ENCODE measurements at places on chromosomes 13 and 19.

- no peak for DNase-seq
Observed at GRCh38 chr13:63481334-63481733, 2065.7 kb upstream of the PCDH20 start.

DNA sequence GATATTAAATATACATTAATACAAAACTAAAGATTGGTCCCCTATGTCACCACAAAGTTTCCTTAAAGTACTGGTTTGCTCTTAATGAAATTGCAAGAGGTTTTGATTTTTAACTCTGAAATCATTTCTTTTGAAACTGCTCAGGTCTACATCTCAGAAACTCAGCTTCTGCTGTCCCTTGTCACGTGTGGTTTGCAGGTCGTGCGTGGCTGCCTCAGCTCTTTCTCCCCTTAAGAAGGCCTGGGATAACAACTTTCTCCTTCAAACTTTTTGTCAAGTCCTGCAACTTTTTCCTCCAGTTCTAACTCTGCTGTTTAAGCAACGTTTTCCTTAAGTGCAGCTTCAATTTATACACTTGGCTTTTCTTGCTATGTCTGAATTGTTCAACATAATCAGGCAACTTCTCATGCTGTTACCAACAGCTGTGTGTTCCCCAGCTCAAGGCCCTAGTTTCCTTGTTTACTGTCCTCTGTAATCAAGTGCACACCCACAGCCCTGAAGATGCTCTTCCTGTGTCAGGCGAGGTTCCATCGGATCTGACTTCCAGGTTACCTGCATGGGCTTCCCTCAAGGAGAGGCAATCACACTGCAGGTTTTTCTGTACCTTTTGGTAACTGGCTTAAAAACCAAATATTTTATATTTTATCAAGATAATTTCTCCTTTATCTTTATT lies 13.5 kb downstream of the C13orf46 start:
- DNase-seq, result no peak

GRCh38 chr13:49315756-49316482 lies 68.2 kb downstream of the CDADC1 start:
- no peak for DNase-seq

DNA sequence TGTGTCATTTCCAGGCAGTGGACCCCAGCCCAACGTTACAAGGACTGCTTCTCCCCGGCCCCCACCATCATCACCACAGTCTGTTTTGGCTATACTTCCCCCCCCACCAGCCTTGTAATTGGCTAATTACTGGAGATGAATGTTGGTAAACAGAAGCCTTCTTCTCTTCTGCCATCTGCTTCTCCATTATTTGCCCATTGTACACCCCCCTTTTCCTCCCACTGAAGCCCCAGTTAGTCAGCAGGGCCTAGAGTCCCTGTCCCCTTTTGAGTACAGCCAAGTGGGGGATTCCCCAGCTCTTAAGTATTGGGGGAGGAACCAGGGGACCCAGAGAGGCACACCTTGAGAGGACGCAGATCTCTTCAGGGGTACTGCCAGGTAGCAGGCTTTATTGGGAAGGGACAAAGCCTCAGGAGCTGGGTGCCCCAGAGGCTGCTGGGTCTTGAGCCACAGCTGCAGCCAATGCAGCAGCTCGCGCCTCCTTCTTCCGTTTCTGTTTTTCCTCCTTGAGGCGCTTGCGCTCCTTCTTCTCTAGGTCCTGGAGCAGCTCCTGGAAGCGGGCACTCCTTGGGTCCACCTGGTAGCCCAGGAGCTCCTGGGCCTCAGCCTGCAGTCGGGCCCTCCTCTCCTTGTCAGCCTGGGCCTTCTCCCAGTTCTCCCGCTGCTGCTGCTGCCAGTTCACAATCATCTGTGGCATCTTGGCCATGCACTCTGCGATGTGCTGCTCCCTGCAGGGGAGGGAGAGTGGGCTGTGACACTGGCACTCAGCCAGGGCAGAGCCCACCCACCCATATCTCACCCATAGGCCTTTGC lies 3.0 kb downstream of the GADD45GIP1 start:
- DNase-seq, result no peak

- no peak for DNase-seq
Observed at GRCh38 chr13:60862036-60862435, 465.0 kb downstream of the TDRD3 start.

DNA sequence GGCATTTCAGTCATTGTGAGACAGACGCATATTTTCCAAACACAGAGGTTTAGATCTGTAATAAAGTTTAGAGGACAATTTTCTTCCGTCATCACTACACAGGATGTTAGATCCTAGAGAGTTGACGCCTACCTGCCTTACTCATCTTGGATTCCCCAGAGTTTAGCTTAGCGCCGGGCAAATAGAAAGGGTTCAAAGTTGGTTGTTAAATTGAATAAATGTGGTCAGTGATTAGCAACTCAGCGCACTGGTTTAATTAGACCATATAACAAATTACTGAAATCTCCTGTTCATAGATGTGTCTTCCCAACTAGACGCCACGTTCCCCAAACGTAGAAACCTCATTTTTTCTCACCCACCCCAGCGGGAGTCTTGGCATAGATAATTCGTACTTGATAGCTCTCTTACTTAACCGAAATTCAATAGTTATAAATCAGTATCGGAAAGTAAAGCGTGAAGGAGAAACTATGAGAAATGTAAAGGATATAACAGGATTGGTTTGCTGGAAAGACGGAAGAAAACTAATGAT lies 726 bp upstream of the UFM1 start:
- DNase-seq, result peak; percentile 65

All from activated effector memory CD4-positive, alpha-beta T cell treated with anti-CD3 and anti-CD28 coated beads, Interleukin-2, amount 50 U/mL, for 16 hours (primary cell).